ENCODE measurements at places on chromosomes 4 and X. TPM values are rescaled to one million over a fixed set of nuclear protein-coding genes. Genes with fewer than 3 reads are reported as not detected.

Gene MID2
- 10.8 TPM for total RNA-seq

DNA sequence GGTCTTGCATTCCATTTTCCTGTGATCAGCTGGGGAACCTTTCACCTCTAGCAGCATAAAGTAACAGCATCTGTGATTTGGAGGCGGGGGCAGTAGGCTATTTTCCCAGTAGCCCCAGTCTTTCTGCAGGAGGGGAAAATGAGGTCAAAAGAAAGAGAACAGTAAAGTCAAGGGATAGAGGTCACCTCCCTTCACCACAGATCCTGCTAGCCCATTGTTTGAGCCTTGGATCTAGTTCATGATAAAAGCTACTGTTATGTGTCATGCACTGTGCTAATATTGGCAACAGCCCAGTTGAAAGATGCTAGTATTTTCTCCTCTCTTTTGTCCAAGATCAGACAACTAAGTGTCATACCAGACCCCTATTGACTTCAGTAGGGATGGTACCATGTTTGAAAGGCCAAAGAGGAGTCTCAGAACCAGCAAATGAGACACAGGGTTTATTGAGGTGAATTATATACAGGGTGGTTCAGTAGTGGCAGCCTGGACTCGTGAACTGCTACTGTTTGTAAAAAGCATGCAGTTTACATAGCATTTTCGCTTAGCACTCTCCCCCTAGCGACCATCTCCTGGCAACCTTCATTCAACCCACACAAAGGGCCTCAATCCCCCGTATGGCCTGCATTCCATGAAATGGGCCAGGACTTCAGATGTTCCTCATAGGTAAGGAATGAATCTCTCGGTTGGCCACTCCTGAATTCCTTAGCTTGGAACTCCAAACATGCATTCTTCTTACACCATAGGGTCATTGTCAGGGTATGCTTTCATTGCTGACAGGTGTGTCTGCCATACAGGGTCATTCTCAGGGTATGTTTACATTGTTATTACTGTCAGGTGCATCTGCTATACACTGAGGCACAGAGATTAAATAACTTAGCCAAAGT, 170.0 kb upstream of the FRMPD4 start:
- no peak for DNase-seq

DNA sequence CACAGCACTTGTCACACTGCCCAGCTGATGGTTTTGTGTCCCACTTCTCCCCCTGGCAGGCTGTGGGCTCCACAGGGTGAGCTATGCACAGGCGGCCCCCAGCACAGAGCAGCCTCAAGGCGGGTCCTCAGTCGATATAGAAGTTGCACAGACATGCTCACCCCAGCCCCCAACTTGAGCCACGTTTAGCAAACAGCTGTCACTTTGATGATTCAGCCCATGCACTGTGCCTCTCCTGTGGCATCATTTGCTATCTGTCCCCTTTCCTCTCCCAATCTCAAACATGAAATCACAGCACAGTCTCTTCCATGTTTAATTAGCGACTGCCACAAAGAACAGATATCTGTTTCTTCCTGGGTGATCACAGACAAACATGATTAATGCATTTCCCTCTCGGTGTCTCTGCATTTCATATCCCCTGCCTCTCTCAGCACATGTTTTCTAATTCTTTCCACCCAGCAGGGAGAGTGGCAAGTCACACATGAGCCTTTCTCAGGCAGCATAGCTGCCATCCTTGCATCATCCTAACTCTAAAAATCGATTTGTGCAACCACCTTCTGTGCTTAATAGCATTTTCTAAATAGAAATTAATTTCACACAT, 204.9 kb downstream of the EVC2 start:
- DNase-seq: no peak

Gene PWWP3B
- total RNA-seq: 5.9 TPM

GRCh38 chrX:14673764-14674163, 144.4 kb downstream of the GLRA2 start:
- no peak for DNase-seq

Gene ZNF141
- total RNA-seq: 5.2 TPM

GRCh38 chr4:155062948-155063347, 145.5 kb upstream of the NPY2R start:
- no peak for DNase-seq

Gene TRPC3
- total RNA-seq: 0.63 TPM

Gene EXOC1L
- not detected for total RNA-seq

Gene ALB
- total RNA-seq: not detected

Gene KLHL4
- total RNA-seq: 2.4 TPM

- DNase-seq: no peak
Observed at GRCh38 chrX:133999031-133999705, 13.8 kb upstream of the GPC3 start.

Gene GLRA3
- total RNA-seq: not detected

- DNase-seq: no peak
Observed at GRCh38 chrX:46791927-46792809, 33.2 kb upstream of the SLC9A7 start.

DNA sequence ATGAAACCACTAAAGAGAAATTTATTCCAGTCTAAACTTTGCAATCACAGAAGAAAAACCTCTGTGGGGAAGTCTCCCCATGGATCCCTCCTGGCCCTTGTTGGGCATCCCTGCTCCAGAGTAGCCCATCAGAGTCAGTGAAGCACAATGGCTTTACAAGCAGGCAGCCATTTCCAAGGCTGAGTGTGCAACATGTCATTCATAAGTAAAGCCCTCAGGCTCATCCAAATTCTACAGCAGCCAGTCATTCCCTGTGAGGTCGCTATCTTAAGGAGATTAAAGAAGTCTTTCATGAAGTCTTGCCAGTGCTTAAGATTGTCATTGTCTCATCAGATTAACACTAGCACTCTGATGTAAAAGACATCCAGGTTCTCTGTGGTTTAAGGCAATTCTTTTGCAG, 17.0 kb upstream of the MAPK10 start:
- DNase-seq: no peak

Gene DMP1
- not detected for total RNA-seq

DNA sequence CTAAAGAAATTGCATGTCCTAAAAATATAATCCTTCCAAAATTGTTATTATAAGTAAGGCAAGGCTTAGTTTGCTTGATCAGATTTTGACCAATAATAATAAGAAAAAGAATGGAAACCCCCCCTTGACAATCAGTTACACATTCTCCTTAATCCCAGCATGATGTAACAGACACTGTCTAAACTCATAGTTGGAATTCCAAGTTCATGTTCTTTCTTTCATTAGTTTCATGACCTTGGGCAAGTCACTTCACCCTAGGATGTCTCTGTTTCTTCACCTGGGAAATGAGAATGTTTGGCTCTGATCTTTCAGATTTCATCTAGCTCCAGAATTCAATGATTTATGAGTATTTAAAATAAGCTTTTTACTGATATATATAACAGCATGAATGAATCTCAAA, 64.8 kb downstream of the MAML3 start:
- no peak for DNase-seq

GRCh38 chr4:107389965-107390364, 330.1 kb downstream of the PAPSS1 start:
- no peak for DNase-seq

GRCh38 chr4:19850909-19851308, 400.8 kb upstream of the SLIT2 start:
- no peak for DNase-seq

GRCh38 chrX:97849951-97850350, 966.2 kb downstream of the RPA4 start:
- DNase-seq: no peak

DNA sequence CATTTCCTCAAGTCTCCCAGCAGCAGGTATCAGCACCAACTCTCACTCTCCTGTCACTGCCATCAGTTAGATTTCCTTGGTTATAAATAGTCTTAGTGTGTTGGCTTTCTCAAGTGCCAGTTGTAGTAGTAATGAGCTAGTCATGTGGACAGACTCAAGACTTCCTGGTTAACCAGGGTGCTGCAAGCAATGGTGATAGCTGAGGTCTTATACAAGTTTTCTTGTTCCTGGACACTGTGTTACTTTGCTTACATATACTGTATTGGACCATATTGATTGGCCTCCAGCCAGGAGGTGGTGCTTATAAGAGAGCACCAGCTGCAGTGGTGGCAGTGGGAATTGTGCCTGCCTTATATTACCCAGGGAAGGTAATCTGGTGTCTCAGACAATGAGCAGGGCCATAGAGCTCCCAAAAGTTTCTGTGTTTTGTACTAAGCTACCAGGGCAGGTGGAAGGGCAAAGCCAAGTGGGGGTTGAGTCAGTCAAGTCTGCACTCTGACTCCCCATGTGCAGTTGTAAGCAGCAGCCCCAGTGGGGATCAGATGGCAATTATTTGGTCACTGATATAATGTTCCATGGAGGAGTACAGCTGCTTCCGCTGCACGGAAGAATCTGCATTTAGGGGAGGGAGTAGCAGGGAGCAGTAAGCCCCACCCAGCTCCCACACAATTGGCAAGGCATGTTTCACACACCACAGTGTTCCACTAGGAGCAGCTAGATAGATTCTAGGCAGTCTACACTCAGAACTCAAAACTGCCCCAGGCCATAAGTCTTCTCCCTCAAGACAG, 24.1 kb upstream of the ZDHHC15 start:
- DNase-seq: no peak

- peak; percentile 52 for DNase-seq
Observed at GRCh38 chrX:267771-268261, 13.4 kb upstream of the PLCXD1 start.

DNA sequence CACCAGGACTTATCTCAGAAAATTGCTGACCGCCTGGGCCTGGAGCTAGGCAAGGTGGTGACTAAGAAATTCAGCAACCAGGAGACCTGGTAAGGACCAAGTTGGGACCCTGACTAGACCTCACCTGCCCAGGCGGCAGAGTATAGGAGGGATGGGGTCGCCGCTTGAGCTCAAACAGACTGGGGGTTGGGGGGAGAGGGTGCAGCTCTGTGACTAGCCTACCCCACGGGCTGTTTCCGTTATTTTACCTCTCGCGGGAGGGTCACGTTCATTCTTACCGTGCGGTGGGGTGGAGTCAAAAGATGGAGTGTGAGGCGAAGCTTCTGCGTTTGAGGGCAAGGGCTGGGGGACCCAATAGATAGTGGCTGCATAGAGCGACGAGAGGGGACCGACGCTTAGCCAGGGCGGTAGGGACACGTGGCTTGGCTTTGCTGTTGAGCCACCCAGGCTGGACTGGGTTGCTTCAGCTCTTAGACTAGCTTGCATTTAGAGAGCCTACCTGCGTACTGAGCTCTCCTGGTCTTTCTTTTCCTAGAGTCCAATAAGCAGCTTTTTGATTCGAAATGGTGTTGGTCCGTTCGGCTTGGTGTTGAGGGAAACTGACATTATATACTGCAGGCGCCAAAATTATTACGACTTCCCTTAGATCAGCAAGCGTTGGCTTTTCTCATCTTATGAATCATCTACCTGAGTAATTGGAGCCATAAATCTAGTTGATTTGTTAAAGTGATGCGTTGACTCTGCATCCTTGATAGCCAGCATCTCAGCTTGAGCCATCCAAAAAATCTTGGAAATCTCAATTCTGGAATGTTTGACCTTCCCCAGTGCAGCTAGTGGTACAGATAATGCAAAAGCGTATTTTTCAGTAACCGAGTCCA, 591 bp downstream of the PRPS1 start:
- no peak for DNase-seq

Gene PCYT1B
- total RNA-seq: 2.4 TPM

GRCh38 chr4:82515705-82516104, 46.1 kb downstream of the TMEM150C start:
- peak; percentile 73 for DNase-seq

DNA sequence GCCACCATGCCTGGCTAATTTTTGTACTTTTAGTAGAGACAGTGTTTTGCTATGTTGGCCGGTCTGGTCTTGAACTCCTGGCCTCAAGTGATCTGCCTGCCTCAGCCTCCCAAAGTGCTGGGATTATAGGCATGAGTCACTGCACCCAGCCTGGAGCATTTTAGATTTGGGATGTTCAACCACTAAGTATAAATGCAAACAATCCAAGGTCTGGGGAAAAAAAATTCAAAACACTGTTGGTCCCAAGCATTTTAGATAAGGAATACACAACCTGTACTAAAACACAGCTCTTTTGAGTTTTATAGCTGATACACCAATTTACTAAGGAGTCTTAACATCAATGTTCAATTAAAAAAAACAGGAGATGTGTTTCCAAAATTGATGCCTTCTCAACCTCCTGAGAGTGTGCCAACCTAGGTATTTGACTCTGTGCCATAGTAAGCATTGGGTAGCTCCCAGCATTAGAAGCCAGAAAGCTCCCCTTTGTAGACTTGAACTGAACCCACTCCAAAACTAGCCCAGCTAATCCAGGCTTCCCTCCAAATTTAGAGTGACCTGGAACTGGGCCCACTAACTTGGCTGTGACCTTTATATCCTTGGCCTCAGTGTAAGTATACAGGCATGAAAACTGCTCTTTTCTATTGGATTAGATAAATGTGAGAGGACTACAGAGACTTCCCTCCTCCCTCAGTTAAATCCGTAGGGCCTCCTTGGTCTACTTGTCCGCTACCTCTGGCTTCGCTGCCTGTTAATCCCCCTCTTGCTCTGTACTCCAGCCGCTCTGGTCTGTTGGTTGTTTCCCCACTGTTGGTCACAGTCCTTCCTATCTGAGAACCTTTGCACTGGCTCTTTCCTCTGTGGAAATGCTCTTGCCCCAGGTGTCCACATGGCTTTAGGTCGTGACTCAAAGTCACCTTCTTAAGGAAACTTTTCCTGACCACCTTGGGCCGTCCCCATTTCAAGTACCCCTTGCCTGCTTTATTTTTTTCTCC, 77.6 kb downstream of the CCKAR start:
- no peak for DNase-seq

GRCh38 chr4:98283219-98284189, 22.3 kb downstream of the RAP1GDS1 start:
- no peak for DNase-seq

DNA sequence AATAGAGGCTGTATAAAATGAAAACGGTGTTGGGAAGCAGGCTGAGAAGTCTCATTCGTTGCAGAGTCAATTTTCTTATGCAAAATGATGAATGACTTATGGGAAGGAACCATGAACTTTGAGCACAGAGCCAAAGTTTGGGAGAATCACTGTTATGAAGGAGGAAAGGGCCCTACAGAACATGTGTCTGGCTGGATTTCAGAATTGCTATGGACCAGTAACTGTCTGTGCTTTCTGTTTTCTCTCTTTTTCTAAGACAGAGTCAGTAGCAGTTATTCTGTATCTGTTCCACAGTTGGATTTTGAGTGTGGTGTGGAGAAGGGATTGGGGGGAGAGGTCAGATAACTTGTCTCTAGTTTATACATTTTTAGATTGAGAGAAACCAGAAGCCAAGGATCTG, 265.0 kb upstream of the HS3ST1 start:
- no peak for DNase-seq

- no peak for DNase-seq
Observed at GRCh38 chr4:142549248-142549647, 296.9 kb downstream of the INPP4B start.

DNA sequence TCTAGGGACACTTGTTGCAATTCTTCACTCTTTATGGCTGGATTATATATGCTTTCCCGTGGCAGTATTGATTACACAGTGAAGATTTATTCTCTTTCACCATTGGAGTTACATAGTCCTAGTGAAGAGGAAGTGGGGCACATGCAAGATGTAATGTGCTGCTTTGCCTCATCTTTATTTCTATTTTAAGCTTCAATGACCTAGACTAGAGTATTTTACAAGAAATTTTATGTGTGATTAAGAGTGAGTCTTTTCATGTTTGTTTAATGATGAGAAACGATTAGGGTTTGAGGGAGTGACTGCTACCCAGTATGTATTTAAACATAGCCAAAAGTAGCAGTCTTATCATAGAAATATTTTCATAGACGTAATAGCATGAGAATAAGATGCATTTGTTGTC, 30.8 kb downstream of the DIAPH2 start:
- no peak for DNase-seq

GRCh38 chrX:118131336-118131735, 14.7 kb upstream of the KLHL13 start:
- no peak for DNase-seq

Gene MXRA5
- 1.2 TPM for total RNA-seq
